Astrocyte of the cerebellum (primary cell): ENCODE measurements at places on chromosomes 4 and X.

DNA sequence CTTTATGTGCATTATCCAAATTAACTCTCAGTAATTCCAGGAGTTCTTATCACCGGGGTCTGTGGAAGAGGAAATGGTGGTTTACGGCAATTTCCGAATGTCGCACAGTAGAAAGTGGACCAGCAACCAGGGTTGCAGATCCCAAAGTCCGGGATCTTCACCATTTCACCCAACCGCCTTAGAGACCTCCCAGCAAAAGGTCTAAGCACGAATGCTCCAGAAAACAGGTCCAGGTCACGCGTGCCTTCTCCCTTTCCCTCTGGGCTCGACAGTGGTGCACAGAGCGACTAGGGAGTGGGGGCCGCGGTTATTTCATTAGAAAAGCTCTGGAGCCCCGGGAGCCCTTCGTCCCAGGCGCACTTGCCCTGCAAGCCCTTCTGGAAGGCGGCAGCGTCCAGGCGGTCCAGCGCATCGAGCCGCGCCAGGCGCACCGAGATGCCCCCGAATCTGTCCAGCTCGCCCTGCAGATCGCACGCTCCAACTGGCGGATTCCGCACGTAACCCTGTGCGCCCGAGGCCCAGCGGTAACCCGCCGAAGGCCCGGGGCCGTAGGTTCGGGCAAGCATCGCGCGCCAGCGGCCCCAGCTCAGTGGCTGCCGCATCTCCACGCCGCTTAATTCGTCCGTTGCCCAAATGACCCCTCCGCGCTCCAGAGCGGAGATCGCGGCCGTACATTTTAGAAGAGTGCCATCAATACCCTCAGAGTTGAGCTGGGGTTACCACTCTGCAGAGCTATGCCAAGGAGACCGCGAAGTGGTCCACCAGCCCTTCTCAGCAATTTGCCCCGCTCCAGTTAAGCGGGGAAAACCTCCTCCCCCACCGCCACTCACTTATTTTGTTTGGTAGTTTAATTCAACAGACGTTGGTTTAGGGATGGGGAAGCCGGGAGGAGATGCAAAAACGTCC, at the start of gene NUDT6:
TSS of gene NUDT6 (minus strand) at position 627 of the 906 bp plus-strand sequence. CDS start at position 602, 25 bp downstream.
- DNase-seq: no peak

GRCh38 chr4:2694691-2695090, 61.4 kb downstream of the TNIP2 start:
- DNase-seq: no peak

DNA sequence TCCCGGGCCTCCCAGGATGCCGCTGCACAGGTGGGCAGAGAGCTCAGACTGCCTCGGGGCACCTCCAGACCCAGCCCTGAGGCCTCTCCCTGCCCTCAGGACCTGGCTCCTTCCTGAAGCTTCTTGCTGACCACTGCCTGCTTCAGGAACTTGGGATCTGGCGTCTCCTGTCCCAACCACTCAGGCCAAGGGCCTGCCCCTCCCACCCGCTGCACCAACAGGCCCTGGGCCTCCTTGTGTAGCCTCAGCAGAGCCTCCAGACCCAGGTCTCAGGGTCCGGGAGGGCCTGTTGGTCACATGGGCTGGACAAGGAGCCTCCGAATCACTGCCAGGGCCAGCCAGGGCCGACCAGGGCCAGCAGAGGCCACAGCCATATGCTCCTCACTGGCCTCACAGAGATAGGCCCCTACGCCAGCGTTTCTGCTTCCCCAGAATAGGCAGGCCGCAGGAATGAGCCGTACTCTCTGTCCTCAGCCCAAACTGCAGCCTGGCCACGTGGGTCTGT, 2.8 kb downstream of the MXD4 start:
- no peak for DNase-seq

DNA sequence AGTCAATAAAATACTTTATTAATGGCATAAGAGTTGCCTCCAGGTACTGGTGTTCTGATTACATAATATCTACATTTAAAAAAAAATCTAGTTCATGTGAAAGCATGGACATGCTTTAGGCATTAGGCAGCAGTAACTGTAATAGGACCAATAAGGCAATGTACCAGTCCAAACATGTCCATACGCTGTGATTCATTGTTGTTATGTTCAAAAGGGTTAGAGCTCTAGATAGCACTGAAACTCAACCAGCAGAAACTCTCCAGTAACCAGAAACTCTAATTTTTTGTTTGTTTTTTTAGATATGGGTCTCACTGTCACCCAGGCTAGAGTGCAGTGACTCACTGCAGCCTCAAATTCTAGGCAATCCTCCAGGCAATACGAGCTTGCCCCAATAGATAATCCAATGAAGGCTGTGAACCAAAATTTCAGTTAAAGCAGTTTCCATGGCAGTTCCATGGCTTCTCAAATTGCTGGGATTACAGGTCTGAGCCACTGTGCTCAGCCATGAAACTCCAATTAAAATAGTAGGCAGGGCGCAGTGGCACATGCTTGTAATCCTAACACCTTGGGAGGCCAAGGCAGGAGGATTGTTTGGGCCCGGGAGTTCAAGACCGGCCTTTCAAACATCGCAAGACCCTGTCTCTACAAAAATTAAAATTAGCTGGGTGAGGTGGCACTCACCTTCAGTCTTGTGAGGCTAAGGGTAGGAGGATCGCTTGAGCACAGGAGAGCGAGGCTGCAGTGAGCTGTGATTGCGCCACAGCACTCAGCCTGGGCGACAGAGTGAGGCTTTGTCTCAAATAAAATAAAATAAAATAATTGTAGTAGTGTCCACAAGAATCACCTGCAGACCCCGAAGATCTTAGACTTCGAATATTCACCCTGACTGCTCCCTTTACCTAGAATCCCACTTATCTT, 36.3 kb downstream of the MGARP start:
- DNase-seq: peak; percentile 92

DNA sequence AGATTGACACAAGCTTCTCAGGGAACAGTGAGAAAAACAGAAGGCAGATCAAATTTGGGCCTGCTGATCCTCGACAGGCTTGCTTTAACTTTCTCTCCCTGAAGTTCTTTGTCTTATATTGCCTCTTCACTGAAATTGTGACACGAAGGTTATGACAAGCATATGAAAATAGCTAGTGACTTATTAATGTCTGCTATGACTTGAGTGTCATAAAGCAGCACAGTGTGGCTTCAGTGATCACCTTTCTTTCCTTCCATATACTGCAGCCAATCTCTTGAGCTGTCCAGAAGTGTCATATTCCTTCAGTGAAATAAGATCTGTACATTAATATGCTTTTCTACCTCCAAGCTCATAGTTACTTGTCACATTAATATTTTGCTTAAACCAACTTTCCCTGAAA, 870.2 kb downstream of the C4orf33 start:
- no peak for DNase-seq

DNA sequence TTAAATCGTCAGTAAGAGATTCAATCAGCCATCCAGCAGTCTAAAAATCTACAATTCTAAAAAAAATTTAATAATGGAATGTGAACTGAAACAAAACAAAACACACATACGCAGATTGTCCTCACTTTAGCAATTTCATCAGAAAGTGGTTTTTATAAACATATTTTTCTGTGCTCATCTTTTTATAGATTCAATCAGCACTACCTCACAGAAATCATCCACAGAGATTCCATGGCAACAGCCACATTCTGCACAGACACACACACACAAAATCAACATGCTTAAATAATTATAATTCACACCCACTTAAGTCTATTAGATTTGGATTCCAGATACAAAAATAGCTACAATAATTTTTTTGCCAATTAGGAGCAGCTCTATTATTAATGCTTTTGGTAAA, 149.0 kb upstream of the KCNIP4 start:
- no peak for DNase-seq

DNA sequence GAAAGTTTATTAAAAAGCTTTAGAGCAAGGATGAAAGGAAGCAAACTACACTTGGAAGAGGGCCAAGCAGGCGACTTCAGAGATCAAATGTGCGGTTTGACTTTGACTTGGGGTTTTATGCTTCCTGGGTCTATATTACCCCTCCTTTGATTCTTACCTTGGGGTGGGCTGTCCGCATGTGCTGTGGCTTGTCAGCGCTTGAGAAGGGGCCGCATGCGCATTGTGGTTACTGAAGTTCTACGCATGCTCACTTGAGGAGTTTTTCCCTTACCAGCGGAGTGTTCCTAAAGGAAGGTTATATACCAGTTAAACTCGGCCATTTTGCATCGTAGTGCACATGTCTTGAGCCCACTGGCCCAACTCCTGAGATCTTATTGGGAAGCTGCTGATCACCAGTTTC, 9.9 kb downstream of the ZNF157 start:
- DNase-seq: no peak

GRCh38 chr4:55445921-55446577, 50.3 kb downstream of the TMEM165 start:
- peak; percentile 18 for DNase-seq

- DNase-seq: no peak
Measured at GRCh38 chr4:61841714-61842113, 641.6 kb downstream of the ADGRL3 start.

DNA sequence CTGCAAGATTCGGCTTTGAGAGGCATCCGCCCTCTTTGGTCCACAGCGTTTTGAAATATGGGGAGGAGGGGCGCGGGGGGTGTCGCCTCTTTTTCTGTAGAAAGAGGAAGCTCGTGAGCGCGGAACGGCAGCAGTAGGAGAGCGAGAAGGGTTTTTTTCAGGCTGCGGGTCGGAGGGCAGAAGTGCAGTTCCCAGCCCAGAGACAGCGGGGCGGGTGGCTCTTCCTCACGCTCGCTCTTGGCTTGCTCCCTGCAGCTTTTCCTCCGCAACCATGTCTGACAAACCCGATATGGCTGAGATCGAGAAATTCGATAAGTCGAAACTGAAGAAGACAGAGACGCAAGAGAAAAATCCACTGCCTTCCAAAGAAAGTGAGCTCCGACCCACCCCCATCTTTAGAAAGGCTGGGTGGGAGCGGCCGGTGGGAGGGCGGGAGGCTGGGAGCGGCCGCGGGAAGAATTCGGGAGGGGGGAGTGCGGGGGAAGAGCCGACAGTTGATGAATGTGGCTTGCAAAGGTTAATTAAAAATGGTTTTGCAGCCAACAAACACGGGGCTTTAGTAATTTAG, 1.2 kb downstream of the TMSB4X start:
- no peak for DNase-seq

DNA sequence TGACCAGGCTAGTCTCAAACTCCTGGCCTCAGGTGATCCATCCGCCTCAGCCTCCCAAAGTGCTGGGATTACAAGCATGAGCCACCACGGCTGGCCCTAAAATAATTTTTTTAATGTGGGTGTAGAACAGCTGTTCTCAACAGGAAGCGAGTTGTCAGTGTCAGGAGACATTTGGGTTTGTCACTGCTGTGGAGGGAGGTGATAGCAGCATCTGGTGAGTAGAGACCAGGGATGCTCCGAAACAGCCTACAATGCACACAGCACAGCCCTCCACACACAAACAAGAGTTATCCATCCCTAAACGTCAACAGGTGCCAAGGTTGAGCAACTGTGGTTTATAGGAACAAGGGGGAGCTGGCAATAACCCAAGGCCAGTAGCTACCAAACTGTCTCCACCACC, 243.4 kb upstream of the STS start:
- no peak for DNase-seq

DNA sequence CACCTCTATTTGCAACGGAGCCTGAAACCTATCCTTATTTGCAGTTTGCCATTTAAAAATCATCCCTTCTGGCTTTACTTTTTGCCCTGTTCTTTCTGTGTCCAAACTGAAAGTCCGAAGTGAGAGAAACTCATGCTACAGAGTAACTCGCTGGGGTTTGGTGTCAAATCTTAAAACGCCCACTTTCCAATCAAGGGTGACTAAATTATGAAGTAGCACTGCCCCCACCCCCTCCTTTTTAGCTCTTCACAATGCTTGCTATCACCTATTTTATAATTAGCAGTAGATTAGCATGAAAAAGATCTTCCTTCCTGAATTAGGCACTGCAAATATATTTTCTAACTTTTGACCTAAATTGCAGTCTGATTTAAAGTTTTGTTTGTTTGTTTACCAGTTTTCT, 52.5 kb downstream of the VGLL1 start:
- DNase-seq: no peak

- DNase-seq: no peak
Measured at GRCh38 chrX:1443496-1444075, 9.1 kb downstream of the ASMTL start.

GRCh38 chrX:79146640-79147390, 2.3 kb downstream of the GPR174 start:
- DNase-seq: no peak

- DNase-seq: no peak
Measured at GRCh38 chr4:11475871-11476270, 47.2 kb upstream of the HS3ST1 start.

DNA sequence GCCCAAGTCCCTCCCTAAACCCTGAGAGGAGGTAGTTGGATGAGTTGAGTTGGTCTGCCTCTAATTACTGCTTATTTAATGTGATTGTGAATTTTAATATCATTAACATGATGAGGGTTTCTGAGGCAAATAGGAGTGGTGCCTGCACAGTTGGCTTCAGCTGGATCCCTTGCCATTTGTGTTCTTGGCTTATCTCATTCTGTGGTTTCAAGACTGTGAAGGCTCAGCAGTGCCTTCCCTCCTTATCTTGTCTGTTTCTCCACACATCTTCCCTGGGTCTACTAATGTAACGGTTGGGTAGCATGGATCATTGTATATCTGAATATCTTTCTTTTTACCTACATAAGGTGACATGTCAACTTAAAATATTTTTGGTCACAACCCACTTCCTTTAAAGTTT, 1.6 kb upstream of the SLC10A4 start:
- no peak for DNase-seq

DNA sequence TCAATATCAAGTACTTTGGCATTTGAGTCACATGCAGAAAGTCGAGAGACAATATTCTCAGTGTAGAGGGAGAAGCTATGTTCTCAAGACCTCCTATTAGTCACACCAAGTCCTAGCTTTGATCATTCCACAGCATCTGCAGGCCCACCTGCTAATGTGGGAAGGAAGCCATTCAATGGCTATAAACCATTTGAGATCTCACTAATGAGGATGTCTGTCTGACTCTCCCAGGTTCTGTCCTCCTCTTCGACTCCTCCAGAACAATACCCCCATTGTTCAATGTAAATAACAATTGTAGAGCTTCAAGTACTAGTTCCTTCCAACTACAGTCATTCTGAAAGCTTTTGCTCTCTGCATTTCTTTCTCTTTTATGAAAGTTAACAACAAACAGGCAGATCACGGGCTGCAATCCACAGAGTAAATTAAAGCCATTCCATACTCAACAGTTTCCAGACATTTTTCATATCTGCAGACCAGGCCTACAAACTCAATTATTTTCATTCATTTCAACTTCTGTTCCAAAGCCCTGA, 140.2 kb upstream of the EDNRA start:
- DNase-seq: no peak
